ENCODE measurements at places on chromosomes 12 and 14.

GRCh38 chr14:61481701-61482100 is 160.3 kb downstream of the PRKCH start:
- DNase-seq = no peak
- H3K36me3 ChIP-seq = no peaks in the 10 kb centered on the region
- peaks cover 28% of the 10 kb centered on the region for H3K4me1 ChIP-seq
- H3K4me3 ChIP-seq = no peak overlapping the region
- H3K27me3 ChIP-seq = no peaks in the 10 kb centered on the region

- DNase-seq = no peak
- H3K27me3 ChIP-seq = peaks cover 8% of the 10 kb centered on the region
These were observed 367.3 kb upstream of the KITLG start for GRCh38 chr12:88947486-88948043.

DNA sequence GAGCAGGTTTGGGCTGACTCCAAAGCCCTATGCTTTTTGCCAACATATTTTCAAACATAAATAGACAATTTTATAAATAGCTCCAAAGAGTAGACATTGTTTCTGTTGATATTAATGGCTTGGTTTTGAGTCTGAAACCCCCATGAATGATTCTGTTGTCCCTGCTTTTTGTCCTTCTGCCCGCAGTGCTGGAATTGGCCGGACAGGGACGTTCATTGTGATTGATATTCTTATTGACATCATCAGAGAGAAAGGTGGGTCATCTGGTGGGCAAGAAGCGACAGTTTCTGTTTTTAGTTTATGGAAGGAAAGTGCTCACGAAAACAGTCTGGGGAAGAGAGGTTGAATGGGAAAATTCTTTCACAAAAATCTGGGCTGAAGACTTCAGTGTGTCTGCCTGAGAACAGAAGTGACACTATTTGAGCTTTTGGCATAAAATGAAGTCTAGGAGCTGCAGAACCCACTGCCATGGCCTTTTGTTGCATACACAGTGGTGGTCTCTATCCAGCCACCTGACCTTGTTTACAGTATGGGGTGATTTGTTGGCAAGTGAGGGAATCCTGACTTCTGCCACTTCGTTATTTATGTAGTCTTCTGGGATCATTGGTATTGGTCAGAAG is 69.6 kb downstream of the PTPN11 start:
- peaks cover 37% of the 10 kb centered on the region for H3K36me3 ChIP-seq
- H3K4me1 ChIP-seq = no peaks in the 10 kb centered on the region
- H3K27ac ChIP-seq = no peak overlapping the region
- no peaks in the 10 kb centered on the region for H3K27me3 ChIP-seq
- no peak overlapping the region for H3K4me3 ChIP-seq

DNA sequence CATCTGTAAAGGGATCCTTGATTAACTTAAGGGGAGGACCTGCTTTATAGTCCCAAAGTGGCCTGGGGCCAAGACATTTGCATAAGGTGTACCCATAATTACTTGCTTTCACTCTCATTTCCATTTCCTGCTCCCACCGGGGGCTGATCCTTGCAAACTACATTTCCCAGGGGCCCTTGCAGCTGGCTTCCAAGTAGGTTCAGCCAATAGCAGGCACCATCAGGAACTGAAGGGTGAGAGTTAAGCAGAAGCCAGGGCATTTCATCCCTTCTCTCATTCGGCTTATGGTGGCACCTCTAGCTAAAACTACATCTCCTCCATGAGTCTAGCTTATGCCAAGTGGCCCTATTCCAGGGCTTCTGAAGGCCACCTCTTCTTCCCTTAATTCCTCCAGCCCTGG is 88.8 kb downstream of the CCDC60 start:
- DNase-seq = no peak
- H3K4me3 ChIP-seq = no peak overlapping the region
- peaks cover 8% of the 10 kb centered on the region for H3K36me3 ChIP-seq
- H3K4me1 ChIP-seq = no peaks in the 10 kb centered on the region
- no peak overlapping the region for H3K27ac ChIP-seq

DNA sequence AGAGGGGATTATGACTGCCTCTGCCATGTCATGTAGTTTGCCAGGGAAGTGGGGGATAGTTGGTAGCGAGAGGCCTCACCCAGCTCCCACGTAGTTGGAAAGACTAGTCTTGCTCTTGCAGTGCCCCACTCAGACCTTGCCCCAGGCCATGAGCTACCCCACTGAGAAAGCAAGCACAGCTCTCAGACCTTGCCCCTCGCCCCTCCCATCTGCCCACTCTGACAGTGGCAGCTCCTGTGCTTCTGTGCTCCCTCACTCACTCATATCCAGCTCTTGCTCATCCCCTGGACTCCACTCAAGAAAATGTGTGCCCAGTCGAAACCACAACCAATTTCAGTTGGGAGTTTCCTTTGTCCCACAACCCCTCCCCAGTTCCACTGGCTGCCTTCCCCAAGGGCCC is 55.5 kb upstream of the BDKRB2 start:
- peaks cover 19% of the 10 kb centered on the region for H3K27me3 ChIP-seq
- H3K27ac ChIP-seq = no peak overlapping the region
- H3K36me3 ChIP-seq = no peaks in the 10 kb centered on the region
- no peak overlapping the region for H3K4me3 ChIP-seq
- no peak for DNase-seq

DNA sequence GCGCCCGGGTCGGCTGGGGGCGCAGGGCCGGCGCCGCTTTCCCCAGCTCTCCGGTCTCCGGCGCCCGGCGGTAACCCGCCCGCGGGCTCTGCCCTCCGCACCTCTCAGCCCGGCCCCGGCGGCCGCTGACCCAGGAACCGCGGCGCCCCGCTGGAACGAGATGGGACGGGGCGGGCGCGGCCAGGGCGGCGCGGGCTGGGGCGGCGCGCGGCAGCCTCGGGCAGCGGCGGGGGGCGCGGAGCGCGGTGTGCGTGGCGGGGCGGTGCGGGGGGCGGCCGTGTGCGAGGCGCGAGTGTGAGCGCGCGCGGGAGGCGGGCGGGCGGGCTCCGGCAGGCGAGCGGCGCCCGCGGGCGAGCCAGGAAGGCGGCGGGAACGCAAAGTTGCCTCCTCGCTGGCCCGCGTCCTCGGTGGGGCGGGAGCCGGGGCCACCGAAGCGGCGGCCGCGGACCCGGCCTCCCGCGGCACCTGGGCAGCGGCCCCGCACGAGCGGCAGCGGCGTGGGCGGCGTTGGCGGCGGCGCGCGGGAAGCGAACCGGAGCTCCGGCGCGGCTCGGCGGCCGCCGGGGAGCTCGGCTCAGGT is 671 bp upstream of the DIO3 start:
- no peak for DNase-seq
- H3K4me1 ChIP-seq = peaks cover 31% of the 10 kb centered on the region
- no peak overlapping the region for H3K27ac ChIP-seq
- peaks cover 67% of the 10 kb centered on the region for H3K27me3 ChIP-seq
- peaks cover 32% of the 10 kb centered on the region for H3K36me3 ChIP-seq

DNA sequence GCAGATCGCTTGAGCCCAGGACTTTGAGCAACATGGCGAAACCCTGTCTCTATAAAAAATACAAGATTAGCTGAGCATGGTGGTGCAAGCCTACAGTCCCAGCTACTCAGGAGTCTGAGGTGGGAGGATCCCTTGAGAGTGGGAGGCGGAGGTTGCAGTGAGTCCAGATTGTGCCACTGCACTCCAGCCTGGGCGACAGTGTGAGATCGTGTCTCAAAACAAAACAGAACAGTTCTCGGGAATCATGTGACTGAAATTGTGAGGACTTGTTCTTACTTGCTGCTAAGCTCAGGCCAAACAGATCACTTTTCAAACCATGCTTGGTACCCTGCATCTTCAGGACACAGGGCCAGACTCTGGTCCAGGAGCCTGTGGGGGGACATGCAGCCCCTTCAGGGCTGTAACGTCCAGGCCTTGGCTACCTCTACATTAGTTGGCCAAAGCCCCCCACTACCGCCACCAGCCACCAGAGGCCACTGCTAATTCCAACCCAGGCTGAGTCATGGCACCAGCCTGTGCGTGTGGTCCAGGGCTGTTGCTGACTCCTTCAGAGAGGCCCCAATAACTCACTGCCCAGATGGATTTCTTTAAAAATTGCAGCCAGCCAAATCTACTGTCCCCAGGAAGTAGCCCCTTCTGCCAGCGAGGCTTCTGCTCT is 33.4 kb upstream of the SYNDIG1L start:
- H3K27ac ChIP-seq = no peak overlapping the region
- peaks cover 6% of the 10 kb centered on the region for H3K4me1 ChIP-seq
- peaks cover 9% of the 10 kb centered on the region for H3K27me3 ChIP-seq
- DNase-seq = no peak

GRCh38 chr12:33488036-33488435 is 48.4 kb upstream of the SYT10 start:
- no peaks in the 10 kb centered on the region for H3K27me3 ChIP-seq
- DNase-seq = no peak
- no peak overlapping the region for H3K27ac ChIP-seq
- H3K4me1 ChIP-seq = no peaks in the 10 kb centered on the region
- H3K4me3 ChIP-seq = no peak overlapping the region

DNA sequence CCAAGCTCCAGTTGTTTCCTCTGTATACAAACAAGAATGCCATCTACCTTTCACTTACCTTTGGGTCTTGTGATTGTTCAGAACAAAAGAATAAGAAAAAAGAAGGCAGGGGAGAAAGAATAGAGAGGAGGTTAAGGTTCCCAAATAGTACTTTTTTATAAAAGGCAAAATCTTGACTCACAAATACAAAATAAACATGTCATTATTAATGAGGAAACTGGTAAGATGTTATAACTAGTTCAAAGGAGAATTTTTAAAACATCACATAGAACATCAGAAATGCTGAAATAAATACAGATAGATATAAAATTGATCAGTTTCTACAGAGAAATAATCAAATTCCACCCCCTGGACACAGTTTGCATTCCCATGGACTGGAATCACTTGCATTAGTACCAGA is 446.7 kb upstream of the CCDC196 start:
- peaks cover 22% of the 10 kb centered on the region for H3K27me3 ChIP-seq
- no peak for DNase-seq
- H3K4me1 ChIP-seq = no peaks in the 10 kb centered on the region
- no peak overlapping the region for H3K27ac ChIP-seq
- no peaks in the 10 kb centered on the region for H3K36me3 ChIP-seq

- H3K27me3 ChIP-seq = no peaks in the 10 kb centered on the region
- no peak overlapping the region for H3K4me3 ChIP-seq
- H3K4me1 ChIP-seq = no peaks in the 10 kb centered on the region
- no peak overlapping the region for H3K27ac ChIP-seq
- no peaks in the 10 kb centered on the region for H3K36me3 ChIP-seq
These were observed 509.7 kb downstream of the NAV3 start for GRCh38 chr12:78340406-78340805.

DNA sequence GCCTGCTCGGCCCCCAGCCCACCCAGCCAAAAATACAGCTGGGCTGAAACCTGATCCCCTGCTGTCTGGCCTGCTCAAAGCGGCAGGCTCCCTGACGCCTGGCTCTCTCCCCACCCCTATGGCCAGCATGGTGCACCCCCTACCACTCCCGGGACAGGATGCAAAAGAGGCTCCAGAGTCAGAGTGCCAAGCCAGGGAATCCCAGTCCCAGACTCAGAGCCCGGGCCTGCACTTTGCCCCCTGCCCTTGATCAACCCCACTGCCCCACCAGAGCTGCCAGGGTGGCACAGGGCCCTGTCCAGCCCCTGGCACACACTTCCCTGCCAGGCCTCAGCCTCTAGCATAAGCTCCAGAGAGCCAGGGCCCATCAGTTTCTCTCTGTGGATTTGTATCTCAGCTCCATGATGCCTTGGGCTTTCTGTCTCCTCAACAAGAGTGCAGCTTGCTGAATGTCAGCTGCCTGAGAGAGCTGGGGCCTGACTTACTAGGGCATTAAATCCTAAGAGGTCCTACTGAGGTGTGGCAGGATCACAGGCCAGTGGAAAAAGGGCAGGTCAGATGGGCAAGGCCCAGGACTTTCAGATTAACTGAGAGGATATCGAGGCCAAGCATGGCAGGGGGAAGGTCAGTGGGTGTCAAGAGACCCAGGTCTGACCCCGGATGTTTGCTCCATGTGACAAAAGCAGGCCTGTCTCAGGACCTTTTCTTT is 13.9 kb downstream of the ACVRL1 start:
- H3K27ac ChIP-seq = no peak overlapping the region
- no peak overlapping the region for H3K4me3 ChIP-seq
- peaks cover 9% of the 10 kb centered on the region for H3K27me3 ChIP-seq
- DNase-seq = no peak

- peaks cover 59% of the 10 kb centered on the region for H3K27me3 ChIP-seq
- H3K27ac ChIP-seq = no peak overlapping the region
- no peaks in the 10 kb centered on the region for H3K4me1 ChIP-seq
- peaks cover 12% of the 10 kb centered on the region for H3K36me3 ChIP-seq
These were observed 1.6 kb upstream of the RTL1 start for GRCh38 chr14:100905166-100905565.

DNA sequence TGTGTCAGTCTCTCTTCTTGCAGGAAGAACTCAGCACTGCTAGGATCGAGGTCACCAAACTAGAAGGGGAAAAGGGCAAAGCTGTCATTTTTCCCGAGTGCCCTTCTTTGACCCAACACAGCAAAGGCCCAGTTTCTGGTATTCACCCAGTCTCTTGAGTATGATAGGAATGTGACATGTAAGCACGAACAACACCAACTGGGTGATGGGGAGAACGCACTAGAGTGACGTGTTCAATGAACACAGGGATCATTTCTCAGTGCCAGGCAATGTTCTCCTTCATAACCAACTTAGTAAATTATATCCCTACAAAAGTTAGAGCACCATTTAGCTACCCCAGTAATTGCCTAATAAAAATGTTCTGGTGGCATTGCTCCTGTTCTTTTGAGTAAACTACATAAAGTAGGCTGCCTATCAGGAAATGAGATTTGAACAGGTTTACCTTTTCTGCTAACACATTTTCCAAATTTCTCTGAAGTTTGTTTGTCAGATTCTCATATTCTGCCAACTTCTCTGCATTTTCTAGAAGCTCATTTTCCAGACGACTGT is 64.5 kb downstream of the NIN start:
- no peak overlapping the region for H3K4me3 ChIP-seq
- peaks cover 58% of the 10 kb centered on the region for H3K36me3 ChIP-seq
- no peaks in the 10 kb centered on the region for H3K4me1 ChIP-seq
- peak overlapping the region; percentile 56 for H3K27ac ChIP-seq
- no peak for DNase-seq

- peak overlapping the region; percentile 90 for H3K4me3 ChIP-seq
- peak overlapping the region; percentile 97 for H3K27ac ChIP-seq
- H3K27me3 ChIP-seq = no peaks in the 10 kb centered on the region
- no peaks in the 10 kb centered on the region for H3K36me3 ChIP-seq
- DNase-seq = no peak
- H3K4me1 ChIP-seq = peaks cover 27% of the 10 kb centered on the region
These were observed 1.3 kb downstream of the SBNO1 start for GRCh38 chr12:123363390-123363739.

DNA sequence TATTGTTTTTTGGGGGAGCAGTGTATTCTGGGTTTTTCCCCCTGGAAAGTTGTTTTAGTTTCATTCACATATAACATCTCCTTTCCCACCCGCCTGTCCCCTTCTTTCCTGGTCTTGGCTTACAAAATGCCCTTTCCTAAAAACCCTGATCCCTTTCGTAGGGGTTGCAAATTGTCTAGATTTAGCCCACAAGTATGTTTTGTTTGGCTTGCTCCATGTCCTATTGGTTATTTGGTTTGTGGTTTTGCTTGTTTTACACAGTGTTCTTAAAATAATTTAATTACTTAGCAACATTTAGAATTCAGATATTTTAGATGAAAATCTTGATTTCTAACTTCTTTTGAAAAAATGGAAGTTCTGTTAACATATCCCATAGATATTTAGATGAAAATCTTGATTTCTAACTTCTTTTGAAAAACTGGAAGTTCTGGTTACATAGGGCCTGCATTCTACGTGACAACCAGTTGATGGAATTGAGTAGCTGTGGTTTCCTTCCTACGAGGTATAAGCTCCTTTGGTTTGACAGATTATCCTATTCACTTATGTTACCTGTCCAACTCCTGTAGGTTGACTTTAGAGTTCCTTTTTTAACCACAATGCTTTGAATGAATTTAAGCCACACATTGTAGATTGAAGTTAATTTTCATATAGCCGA is 89.2 kb upstream of the TMEM263 start:
- H3K4me3 ChIP-seq = no peak overlapping the region
- DNase-seq = no peak
- H3K27ac ChIP-seq = no peak overlapping the region
- H3K4me1 ChIP-seq = no peaks in the 10 kb centered on the region
